ENCODE measurements at places on chromosomes 4 and X.

DNA sequence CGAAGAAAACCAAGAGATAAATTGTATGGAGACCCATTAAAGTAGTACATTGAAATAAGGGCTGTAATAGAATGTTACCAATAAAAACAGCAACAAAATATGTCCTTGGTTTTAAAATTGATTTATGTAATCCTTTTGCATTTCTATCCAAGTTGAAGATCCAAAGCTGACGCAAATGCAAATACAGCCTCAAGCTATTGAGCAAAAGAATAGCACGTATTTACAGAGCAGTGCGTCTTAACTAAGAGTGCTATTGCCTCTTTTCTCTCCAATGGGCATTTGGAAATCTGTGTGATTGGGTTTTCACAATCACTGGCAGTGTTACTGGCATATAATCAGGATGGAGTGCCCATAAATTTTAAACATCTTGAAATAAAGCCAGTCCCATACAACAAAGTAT is 417.4 kb downstream of the TLL1 start:
- H3K36me3 ChIP-seq = no peaks in the 10 kb centered on the region
- H3K27me3 ChIP-seq = no peaks in the 10 kb centered on the region
- DNase-seq = no peak
- H3K4me3 ChIP-seq = no peak overlapping the region

- H3K4me1 ChIP-seq = no peaks in the 10 kb centered on the region
- DNase-seq = no peak
Measured at GRCh38 chr4:7034262-7035081, 8.7 kb upstream of the TADA2B start.

GRCh38 chrX:57528670-57529255 is 63.0 kb upstream of the ZXDB start:
- no peak overlapping the region for H3K27ac ChIP-seq
- H3K4me1 ChIP-seq = no peaks in the 10 kb centered on the region
- no peaks in the 10 kb centered on the region for H3K36me3 ChIP-seq
- no peak overlapping the region for H3K4me3 ChIP-seq

GRCh38 chr4:181863856-181864255 is 379.3 kb upstream of the TENM3 start:
- H3K4me1 ChIP-seq = no peaks in the 10 kb centered on the region
- H3K27me3 ChIP-seq = no peaks in the 10 kb centered on the region
- H3K27ac ChIP-seq = no peak overlapping the region
- H3K36me3 ChIP-seq = no peaks in the 10 kb centered on the region

DNA sequence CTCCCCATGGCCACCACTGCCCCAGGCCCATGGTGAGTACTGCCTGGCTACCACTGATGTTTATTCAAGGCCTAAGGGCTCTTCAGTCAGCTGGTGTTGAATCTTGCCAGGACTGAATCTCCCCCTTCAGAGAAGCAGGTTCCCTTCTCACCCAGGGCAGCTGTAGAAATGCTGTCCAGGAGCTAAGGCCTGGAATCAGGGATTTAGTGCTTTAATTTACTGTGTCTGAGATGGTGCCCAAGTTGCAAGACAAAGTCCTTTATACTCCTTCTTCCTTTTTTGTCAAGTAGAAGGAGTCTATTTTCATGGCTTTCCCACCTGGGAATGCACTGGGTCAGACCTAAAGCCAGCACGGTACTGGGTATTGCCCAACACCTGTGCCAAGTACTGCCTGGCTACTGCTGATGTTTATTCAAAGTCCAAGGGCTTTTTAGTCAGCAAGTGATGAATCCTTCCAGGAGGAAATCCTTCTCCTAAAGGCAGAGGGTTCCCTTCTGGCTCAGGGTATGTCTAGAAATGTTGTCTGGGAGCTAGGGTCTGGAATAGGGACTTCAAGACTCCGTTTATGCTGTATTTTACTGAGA is 117.6 kb upstream of the ATOH1 start:
- H3K27ac ChIP-seq = no peak overlapping the region
- H3K4me1 ChIP-seq = no peaks in the 10 kb centered on the region
- no peaks in the 10 kb centered on the region for H3K36me3 ChIP-seq
- no peak for DNase-seq
- no peak overlapping the region for H3K4me3 ChIP-seq

DNA sequence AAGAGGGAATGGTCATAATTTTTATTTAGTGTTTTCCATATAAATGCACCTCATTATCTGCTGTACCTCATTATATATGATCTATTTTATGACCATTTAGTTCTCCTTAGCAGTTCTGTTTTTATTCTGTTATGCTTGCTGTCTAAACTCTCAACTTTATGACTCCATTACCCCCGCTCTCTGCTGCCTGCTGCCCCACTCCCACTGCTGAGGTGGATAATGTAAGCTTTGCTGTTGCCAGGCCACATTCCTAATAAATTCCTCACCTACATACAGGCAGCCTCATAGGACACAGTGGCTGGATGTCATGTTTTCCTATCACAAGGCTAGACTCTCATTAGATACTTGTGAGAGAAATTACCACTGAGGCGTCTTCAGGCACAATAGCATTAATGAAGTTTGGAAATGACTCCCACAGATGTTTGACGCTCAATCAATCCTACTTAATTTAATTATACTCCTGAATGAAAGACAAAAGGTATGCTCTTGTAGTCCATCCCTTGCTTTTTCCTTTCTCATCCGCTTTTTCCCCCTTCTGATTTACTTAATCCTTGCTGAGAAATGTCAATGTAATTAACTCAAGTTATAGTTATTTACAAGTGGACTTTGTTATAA is 497.5 kb upstream of the IGFBP7 start:
- H3K4me3 ChIP-seq = no peak overlapping the region
- no peaks in the 10 kb centered on the region for H3K36me3 ChIP-seq
- H3K4me1 ChIP-seq = no peaks in the 10 kb centered on the region
- H3K27me3 ChIP-seq = no peaks in the 10 kb centered on the region

DNA sequence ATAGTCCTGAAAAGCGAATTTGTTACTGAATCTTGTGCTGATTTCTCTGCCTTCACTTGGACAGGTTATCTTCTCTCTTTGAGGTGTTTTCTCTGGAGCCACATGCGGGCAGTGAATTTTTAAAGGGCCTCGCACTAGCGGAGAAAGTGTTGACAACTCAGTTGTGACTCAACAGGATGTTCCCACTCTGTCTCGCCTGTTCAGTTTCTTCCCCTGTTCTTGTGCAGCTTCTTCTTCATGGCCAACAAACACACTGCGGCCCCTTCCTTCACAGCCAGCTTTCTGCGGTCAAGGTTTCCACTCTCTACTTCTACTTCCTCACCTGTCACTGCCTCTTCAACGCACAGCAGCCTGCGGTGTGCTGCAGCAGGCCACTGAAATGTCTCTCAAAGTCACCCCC is 1.1 kb upstream of the SHROOM4 start:
- H3K4me3 ChIP-seq = no peak overlapping the region
- no peaks in the 10 kb centered on the region for H3K36me3 ChIP-seq
- DNase-seq = no peak

DNA sequence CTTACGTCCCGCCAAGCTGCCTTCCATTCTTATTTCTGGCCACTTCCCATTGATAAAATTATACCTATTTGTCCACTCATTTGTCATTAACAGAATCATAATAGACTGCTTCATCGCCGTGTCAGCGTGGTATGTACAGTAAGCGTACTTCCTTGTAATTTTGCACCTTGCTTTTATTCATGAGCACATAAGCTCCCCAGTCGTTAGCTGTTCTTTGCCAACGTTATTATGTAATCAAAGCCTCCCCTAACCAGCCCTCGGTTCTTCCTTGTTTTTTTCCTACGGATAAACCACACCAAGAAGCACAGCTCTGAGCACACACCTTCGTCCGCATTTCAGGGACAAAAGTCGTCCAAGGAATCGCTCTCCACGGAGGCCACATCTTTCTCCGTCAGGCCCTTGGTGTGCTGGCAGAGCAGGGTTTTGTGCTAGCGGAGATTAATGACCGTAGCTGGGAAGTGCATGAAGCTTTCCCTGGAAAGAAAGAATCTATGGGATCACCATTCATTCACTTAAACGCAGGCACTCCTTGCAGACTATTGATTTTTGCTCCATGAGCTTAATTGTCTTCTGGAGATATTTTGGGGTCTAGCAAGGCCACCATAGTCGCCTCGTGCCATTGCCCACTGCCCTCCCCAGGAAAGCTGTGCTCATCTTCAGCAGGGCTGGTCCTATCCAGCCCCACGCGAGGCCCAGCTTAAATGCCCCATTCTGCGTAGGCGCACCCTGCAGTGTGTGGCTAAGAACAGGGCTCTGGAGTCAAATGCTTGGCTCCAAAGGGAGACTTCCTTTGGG is 200.9 kb upstream of the PSAPL1 start:
- no peak for DNase-seq
- no peaks in the 10 kb centered on the region for H3K4me1 ChIP-seq
- no peak overlapping the region for H3K4me3 ChIP-seq
- H3K27me3 ChIP-seq = no peaks in the 10 kb centered on the region

GRCh38 chrX:10327651-10328050 is 170.9 kb downstream of the CLCN4 start:
- H3K36me3 ChIP-seq = no peaks in the 10 kb centered on the region
- H3K27me3 ChIP-seq = no peaks in the 10 kb centered on the region
- H3K27ac ChIP-seq = no peak overlapping the region
- no peak for DNase-seq

GRCh38 chr4:153564630-153565525 is 98.7 kb downstream of the TMEM131L start:
- peak; percentile 28 for DNase-seq
- peaks cover 7% of the 10 kb centered on the region for H3K4me1 ChIP-seq
- H3K36me3 ChIP-seq = no peaks in the 10 kb centered on the region
- H3K27ac ChIP-seq = no peak overlapping the region

DNA sequence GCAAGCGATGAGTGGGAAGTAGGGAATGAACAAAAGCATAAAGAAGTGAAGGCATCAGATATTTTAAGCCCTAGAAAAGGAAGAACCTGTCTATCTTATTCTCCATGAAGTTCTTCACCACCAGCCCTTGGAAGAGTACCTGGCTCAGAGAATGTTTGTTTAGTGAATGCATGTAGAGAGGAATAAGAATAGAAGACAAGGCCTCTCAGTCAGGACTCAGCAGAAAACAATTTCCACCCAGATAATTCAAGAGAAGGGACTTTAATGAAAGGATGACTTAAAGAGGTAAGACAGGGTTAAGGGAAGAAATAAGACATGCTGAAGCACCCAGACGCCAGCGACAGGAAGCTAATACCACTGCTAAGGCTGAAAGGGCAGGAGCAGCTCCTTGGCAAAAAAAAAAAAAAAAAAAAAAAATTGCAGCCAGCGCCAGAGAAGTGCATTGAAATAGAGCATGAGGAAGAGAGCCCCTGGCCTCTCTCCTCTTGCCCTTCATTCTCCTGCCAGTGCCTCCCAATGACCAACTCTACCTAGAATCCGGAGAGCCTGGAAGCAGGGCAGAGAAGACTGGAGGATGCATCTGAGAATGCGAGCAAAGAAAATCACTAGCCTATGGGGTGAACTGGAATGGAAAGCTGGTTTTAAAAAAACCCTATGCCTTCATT is 47.2 kb upstream of the RASGEF1B start:
- DNase-seq = no peak
- no peaks in the 10 kb centered on the region for H3K36me3 ChIP-seq
- no peaks in the 10 kb centered on the region for H3K4me1 ChIP-seq
- H3K4me3 ChIP-seq = no peak overlapping the region
- no peaks in the 10 kb centered on the region for H3K27me3 ChIP-seq

- no peak overlapping the region for H3K27ac ChIP-seq
- H3K36me3 ChIP-seq = no peaks in the 10 kb centered on the region
- no peaks in the 10 kb centered on the region for H3K4me1 ChIP-seq
- DNase-seq = no peak
- H3K4me3 ChIP-seq = no peak overlapping the region
Measured at GRCh38 chr4:1841201-1841886, 14.6 kb downstream of the LETM1 start.

DNA sequence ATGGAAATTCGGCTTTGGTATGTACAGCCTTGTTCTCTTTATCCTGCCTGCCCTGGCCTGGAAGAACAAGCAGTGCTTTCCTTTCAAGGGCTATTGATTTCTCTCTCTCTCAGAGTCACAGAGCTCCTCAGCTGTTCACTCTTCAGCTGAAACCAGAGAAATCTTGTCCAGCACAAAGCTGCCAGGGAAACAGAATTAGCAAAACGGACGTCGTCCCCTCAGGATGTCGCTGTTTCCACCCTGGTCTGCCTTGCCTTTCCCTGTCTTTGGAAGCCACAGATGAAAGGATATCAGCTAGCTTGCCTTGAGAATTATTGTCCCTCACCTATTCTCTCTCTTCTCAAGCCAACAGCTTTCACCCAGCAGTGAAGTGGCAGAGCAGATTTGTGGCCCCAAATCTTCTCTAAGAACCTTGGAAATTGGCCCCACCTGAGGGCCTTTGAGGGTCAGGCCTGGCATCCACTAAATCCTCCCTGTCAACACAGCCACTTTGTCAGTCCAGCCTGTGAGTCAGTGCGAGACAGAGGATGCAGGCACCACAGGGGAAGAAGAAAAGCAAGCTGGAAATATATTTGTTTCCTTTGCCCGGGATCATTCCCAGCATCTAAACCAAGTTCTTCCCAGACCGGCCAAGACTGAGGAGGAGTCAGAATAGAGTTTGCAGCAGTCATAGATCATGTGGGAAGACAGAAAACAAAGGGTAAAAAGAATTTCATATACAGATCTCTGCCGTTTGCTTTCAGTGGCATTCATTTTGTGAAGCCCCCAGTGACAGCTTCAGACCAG is 63.8 kb upstream of the MTM1 start:
- no peaks in the 10 kb centered on the region for H3K36me3 ChIP-seq
- peaks cover 4% of the 10 kb centered on the region for H3K4me1 ChIP-seq
- no peaks in the 10 kb centered on the region for H3K27me3 ChIP-seq
- no peak overlapping the region for H3K4me3 ChIP-seq
- no peak for DNase-seq

DNA sequence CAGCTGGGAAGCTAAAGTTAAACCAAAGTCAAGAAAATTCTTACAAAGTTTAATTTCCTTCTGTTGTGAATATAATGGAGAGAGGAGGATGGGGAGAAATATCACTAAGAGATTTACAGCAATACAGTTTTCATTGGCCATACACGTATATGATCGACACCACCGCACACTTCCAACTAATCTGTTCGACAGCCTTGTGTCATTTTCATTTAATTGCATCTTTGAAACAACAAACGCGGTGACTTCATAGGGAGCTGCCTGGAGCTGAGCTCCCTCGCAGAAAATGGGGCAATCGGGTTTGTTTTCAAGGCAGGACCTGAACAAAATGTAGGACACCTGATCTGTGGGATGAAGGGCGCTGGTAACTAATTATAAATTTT is 1.3 kb downstream of the PTPN13 start:
- DNase-seq = no peak
- no peaks in the 10 kb centered on the region for H3K27me3 ChIP-seq
- H3K4me3 ChIP-seq = peak overlapping the region; percentile 60
- no peaks in the 10 kb centered on the region for H3K4me1 ChIP-seq
- H3K36me3 ChIP-seq = no peaks in the 10 kb centered on the region
- peak overlapping the region; percentile 71 for H3K27ac ChIP-seq

GRCh38 chr4:107592519-107592918 is 127.5 kb downstream of the PAPSS1 start:
- no peak overlapping the region for H3K27ac ChIP-seq
- no peaks in the 10 kb centered on the region for H3K4me1 ChIP-seq
- DNase-seq = no peak
- no peak overlapping the region for H3K4me3 ChIP-seq
- H3K27me3 ChIP-seq = no peaks in the 10 kb centered on the region
- no peaks in the 10 kb centered on the region for H3K36me3 ChIP-seq

Data from colonic mucosa (tissue), 4 donors.